ENCODE measurements at places on chromosomes 12 and 14.

GRCh38 chr12:6959058-6959804, 8.1 kb downstream of the PTPN6 start:
- no peak for DNase-seq

GRCh38 chr14:84181072-84181471, 1348.9 kb upstream of the FLRT2 start:
- DNase-seq = no peak

DNA sequence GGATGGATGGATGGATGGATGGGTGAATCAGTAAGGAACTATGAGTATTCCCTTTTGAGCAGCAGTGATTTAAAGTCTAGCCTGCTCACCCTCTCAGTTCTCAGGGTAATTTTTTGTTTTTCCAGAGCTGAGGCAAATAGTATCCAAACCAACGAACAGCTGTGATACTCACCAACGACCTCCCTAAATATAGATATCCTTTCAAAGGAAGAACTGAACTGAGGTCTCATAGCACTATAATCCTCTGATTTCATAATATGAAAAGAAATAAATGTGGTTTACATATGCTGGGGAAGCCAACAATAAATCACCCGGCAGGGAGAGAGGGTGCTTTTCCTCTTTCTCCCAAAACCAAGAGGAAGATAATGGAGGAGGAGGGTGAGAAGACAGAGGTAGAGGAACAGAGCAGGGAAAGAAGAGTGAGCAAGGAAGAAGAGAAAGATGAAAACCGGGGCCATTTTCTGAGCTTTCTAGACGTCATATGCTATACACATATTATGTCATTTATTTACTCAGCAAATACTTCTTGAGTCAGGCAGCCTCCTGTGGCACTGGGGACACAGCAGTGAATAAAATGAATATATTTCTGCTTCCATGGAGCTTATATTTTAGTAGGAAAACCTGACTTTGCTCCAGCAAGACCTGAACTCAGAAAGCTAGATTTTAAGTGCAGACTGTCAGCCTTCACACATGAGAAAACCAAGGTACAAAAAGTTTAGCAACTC, 710.7 kb upstream of the TBX3 start:
- DNase-seq = no peak

GRCh38 chr14:90732718-90733117, 83.5 kb downstream of the TTC7B start:
- DNase-seq = no peak

GRCh38 chr14:105067140-105067968, 2.1 kb upstream of the GPR132 start:
- no peak for DNase-seq

DNA sequence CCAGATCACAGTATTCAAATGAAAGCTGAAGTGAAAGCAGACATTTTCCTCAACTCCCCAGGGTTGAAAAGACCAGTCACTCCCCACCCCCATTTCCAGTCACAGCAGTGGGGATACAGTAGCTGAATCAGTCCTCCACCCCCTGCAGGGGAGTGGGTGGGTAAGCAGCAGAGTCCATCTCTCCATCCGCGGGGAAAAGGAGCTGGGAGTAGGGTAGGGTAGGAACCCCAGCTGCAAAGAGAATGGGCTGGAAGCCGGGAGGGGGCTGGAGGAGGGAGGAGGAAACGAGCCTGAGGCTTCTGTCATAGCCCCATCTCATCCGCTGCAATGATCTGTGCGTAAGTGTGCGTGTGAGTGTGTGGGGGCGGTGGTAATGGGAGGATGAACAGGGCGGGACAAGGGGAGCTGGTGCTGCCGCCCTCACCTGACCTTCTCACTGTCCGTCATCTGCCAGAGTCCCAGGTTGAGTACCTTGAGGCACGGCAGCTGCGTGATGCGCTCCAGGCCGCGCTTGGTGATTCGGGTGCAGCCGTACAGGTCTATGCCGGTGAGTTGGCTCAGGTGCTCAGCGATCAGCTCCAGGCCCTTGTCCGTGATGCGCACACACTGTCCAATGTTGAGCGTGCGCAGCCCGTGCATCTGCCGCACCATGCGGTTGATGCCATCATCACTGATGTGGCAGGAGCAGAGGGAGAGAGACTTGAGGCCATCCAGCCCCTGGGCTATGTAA, 1.8 kb downstream of the FBXL14 start:
- DNase-seq = peak; percentile 27

DNA sequence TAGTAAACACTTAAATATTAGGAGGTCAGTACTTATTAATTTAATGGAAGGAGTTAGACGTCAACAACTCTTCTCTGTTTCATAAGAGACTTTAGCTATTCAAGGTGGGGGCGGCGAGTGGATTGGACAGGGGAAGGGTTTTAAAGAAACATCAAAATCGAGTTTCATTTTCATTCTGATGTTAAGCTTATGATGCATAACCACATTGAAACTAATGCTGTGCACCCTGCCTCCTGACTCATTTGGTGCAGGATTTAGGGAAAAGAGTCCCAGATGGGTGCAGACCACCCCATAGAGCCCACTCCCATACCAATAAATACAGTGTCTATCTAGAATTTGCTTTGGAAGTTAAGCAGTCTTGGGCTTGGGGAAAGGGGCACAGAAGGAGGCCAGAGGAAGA, 7.4 kb downstream of the ZBTB39 start:
- no peak for DNase-seq

GRCh38 chr12:68912916-68913315, 20.1 kb downstream of the CPM start:
- DNase-seq = no peak

DNA sequence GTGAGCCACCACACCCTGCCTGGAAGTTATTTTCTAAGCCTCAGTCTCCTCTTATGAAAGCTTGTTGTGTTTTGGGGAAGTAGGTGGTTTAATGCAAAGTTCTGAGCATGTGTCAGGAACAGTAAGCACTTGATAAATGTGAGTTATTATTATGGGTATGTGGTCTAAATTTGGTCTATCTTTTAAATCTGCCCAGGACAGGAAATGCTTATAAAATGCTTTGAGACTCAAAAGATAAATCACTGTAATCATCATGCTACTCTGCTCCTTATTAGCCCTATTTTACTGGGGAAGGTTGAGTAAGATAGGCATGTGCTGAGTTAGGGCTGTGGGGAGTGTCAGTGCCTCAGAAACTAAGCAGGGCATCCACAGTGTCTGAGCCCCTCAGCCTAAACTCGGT, 13.1 kb upstream of the SRSF5 start:
- no peak for DNase-seq
